ENCODE measurements at places on chromosomes 6 and 20.

DNA sequence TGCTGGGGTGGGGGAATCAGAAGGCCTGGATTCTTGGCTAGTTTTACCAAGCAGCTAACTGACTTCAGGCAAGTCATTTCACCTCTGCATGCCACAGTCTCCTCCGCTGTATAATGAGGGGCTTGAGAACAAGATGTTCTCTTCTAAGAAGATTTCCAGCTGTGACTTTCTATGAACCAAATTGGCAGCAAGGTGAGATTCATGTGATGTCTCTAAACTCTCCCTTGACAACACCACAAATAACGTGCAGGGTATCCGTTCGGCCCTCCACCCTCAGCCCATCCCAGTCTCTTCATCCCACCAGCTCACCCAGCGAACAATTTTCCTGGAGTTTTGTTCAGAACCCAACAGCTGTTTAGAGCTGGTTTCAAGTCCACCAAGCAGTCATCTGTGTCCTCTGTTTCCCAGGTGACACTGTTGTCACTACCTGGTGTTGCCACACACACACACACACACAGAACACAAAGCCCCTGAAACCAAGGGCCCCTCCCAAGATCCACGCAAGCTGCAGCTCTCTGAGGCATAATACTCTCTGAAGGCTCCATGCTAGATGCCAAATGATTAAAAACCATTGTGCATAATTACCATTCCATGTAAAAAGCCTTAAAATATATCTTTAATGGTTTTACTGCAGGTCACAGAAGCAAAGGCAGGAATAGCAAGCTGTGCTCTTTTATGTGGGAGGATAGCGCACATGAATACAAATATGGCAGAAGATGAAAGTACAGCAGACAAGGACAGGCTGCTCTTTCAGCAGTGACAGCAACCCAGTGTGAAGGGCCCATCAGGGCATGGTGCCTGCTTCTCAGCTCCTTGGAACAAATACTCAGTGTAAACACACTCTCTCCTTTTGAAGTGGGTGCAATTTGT lies 48.2 kb downstream of the ARHGAP18 start:
- no peak for DNase-seq

DNA sequence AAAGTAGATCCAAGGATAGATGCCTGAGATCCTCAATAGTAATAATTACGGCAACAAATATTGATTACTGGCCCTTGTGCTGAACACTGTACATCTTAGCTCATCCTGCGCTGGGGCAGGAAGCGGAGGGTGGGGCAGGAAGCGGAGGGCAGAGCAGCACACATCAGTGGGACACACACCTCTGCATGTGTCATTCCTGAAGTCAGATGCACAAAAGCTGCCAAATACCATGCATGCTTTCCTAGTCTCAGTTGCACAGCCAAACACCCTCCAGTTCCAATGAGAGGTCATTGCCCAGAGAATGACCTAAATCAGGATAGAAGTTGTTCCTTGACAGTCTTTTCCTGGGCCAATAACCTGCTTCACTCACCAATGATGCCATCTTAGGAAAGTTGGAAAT lies 74.4 kb upstream of the FOXC1 start:
- DNase-seq, result no peak

GRCh38 chr6:109241199-109241598 lies 141.1 kb downstream of the CD164 start:
- no peak for DNase-seq

- DNase-seq, result no peak
These were observed 159.5 kb upstream of the MANEA start for GRCh38 chr6:95417856-95418255.

DNA sequence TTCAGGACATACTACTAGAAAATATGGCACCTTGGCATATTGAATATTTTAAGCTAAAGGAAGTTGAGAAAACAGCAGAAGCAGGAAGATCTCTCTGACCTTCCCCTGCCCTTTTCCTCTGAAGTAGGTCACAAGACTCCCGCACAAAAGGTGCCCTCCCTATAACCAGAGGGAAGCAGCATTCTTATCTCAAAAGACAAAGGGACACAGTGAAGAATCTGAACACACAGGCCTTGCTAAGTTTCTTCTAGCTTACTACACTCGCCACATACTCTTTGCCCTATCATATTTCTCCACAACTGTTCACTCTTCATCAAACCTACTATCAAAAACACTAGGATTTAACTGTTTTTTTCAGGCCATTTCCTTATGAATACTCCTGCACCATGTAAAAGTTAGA lies 151.2 kb downstream of the ELOVL4 start:
- no peak for DNase-seq

GRCh38 chr20:17579369-17580039 lies 9.6 kb downstream of the DSTN start:
- no peak for DNase-seq

DNA sequence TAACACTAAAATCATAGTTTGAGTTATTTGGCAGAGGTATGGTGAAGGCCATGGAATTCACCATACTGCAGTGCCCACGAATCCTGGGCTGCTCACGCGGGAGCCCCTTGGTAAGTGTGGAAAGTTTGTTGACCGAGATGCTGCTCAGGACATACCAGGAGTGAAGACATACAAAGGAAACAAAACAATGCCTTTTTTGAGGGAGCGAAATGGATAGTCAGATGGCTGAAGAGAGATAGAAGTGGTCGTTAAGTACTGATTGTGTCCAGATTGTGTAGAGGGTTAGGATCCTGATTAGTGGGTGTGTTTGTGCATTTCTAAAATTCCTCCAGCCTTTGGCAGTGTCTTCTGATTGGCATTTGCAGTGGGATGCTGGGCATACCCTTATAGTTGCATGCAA lies 83.0 kb downstream of the SOBP start:
- DNase-seq, result no peak

GRCh38 chr6:42276034-42276890 lies 58.6 kb upstream of the MRPS10 start:
- DNase-seq, result no peak

DNA sequence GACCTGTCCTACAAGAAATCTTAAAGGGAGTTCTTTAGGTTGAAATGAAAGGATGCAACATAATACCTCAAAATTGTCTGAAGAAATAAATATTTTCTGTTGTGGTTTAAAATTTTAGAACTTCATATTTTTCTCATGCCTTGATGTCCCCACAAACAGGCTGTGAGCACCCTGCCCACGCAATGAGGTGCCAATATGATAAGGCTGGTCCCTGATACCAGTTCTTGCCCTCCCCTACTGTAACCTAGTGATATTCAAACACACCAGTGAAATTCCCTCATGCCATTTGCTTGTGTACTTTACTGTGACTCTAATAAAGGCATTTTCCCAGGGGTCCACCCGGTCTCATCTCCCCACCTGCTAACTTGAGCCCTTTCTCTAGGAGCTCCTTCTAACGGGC lies 67.3 kb upstream of the SIRPG start:
- DNase-seq, result no peak

Data from stimulated activated CD8-positive, alpha-beta memory T cell treated with anti-CD3 and anti-CD28 coated beads, Interleukin-7, amount 100 ng/mL, for 1 hour (primary cell).